ENCODE measurements at places on chromosomes 12 and 14. TPM values are rescaled to one million over a fixed set of nuclear protein-coding genes. Genes with fewer than 3 reads are reported as not detected.

The INHBC gene
- not detected for total RNA-seq

- H3K4me1 ChIP-seq = peaks cover 44% of the 10 kb centered on the region
- H3K27me3 ChIP-seq = peaks cover 18% of the 10 kb centered on the region
- DNase-seq = no peak
Measured at GRCh38 chr12:124448955-124449622, 118.3 kb downstream of the NCOR2 start.

GRCh38 chr12:12636641-12637040 lies 25.0 kb downstream of the CREBL2 start:
- peaks cover 17% of the 10 kb centered on the region for H3K36me3 ChIP-seq
- peaks cover 5% of the 10 kb centered on the region for H3K27me3 ChIP-seq
- no peak overlapping the region for H3K27ac ChIP-seq

- H3K4me3 ChIP-seq = no peak overlapping the region
- no peak for DNase-seq
Measured at GRCh38 chr14:74705613-74706500, 7.0 kb downstream of the AREL1 start.

The PLEKHH1 gene
- 32.4 TPM for total RNA-seq

- peaks cover 28% of the 10 kb centered on the region for H3K4me1 ChIP-seq
- DNase-seq = no peak
- no peak overlapping the region for H3K27ac ChIP-seq
- H3K36me3 ChIP-seq = no peaks in the 10 kb centered on the region
- no peaks in the 10 kb centered on the region for H3K27me3 ChIP-seq
Measured at GRCh38 chr14:68392393-68393141, 400.3 kb downstream of the ZFP36L1 start.

The KCNC2 gene
- total RNA-seq = 11.6 TPM

The GNB3 gene
- total RNA-seq = 45.7 TPM

DNA sequence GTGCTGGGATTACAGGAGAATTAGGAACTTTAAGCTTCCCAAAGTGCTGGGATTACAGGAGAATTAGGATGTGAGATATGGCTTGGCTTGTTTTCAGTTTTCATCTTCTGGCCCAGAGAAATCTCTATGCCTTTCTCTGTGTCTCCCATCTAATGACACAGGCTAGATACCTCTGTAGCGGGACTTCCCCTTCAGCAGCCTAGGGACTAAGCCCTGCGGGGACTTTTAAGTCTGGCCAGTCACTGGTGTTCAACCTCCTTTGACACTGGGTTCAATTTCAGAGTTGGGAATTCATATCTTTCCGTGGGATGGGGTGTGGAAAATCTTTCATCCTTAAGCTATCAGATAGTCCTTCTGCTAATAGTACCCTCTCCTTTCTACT lies 6.2 kb downstream of the RFC5 start:
- no peak for DNase-seq
- H3K4me1 ChIP-seq = no peaks in the 10 kb centered on the region
- peaks cover 3% of the 10 kb centered on the region for H3K27me3 ChIP-seq
- no peak overlapping the region for H3K4me3 ChIP-seq
- no peak overlapping the region for H3K27ac ChIP-seq

GRCh38 chr14:105249182-105250007 lies 1.1 kb downstream of the BTBD6 start:
- H3K4me1 ChIP-seq = peaks cover 8% of the 10 kb centered on the region
- H3K27me3 ChIP-seq = peaks cover 11% of the 10 kb centered on the region

The PLXNC1 gene
- 4.9 TPM for total RNA-seq

DNA sequence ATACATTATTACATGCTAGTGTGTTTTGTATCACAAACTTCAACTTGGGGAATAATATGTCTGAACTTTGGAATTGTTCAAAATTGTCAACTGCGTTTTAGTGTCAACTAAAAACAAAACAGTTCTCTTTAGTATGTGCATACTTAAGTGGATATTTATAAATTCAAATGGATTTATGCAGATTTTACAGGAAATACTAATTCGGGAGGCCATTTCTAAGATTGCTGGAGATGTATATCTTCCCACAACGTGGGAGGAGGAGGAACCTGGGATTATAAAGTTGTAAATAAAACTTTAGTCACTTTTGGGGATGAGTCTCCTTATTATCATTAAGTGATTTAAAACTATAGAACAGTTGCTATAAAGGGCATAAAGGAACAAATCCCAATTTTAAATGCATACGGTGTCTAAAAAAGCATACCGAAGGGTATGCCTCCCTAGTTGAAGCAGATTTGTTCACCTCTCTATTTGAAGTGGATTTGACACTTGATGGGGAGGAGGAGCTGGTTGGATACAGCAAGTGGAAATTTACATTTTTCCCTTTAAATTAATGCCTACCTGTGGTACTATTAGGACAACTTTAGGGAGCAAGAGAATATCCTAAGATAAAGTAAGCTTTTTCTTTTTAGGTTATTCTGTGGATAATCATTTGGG lies 2.7 kb downstream of the PDE3A start:
- peaks cover 3% of the 10 kb centered on the region for H3K4me1 ChIP-seq
- H3K27ac ChIP-seq = no peak overlapping the region
- no peaks in the 10 kb centered on the region for H3K36me3 ChIP-seq

GRCh38 chr14:103684471-103684870 lies 30.8 kb downstream of the XRCC3 start:
- H3K4me1 ChIP-seq = peaks cover 31% of the 10 kb centered on the region
- H3K27me3 ChIP-seq = peaks cover 6% of the 10 kb centered on the region
- no peak for DNase-seq
- no peaks in the 10 kb centered on the region for H3K36me3 ChIP-seq
- H3K4me3 ChIP-seq = no peak overlapping the region
